ENCODE measurements at places on chromosomes 12 and 14.

- no peak for DNase-seq
Measured at GRCh38 chr14:91380610-91381371, 36.8 kb downstream of the CCDC88C start.

- DNase-seq = no peak
Measured at GRCh38 chr12:19139615-19140194, 10.2 kb downstream of the PLEKHA5 start.

- DNase-seq = no peak
Measured at GRCh38 chr12:58034311-58034710, 92.9 kb downstream of the ATP23 start.

DNA sequence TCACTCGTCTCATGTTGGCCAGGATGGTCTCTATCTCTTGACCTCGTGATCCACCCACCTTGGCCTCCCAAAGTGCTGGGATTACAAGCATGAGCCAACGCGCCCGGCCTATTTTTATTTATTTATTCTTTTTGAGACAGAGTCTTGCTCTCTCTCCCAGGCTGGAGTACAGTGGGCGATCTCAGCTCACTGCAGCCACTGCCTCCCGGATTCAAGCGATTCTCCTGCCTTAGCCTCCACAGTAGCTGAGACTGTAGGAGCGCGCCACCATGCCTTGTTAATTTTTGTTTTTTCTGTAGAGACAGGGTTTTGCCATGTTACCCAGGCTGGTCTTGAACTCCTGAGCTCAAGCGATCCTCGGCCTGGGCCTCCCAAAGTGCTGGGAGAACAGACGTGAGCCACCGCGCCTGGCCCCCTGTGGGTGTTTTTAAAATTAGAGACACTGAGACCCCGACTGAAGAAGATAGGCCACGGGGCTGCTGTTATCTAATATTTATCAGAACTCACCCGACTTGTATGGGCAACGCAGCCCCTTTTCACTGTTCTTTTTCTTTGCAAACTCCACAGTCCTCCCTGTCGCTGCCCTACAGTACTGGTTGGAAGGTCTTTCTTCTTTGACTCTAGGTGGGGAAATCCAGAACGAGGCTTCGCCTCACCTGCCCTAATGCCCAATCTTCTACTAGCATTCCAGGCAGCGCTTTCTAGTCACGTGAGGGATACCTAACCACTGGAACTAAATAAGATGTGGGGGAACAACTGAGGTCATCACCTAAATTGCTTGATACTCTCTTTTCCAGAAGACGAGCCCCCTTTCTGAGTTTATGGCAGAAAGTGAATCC is 1.4 kb upstream of the GABARAPL1 start:
- no peak for DNase-seq

DNA sequence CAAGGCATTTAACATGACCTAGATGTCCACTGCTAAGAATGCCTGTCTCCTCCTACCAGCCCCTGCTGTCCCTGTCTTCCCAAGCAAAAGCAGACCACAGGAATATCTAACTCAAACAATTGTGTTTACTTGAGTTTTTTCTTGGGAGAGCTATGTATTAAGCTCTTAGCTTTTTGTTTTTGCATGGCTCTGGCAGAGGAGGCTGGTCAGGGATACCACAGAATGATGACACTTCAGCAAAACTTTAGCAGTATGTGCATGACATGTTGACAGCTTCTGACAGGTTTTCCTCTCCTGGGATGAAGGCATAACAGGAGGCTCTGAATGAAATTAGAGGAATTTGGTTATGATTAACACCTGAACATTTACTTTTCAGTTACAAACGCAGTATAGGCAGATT is 6.9 kb downstream of the TMBIM6 start:
- no peak for DNase-seq

DNA sequence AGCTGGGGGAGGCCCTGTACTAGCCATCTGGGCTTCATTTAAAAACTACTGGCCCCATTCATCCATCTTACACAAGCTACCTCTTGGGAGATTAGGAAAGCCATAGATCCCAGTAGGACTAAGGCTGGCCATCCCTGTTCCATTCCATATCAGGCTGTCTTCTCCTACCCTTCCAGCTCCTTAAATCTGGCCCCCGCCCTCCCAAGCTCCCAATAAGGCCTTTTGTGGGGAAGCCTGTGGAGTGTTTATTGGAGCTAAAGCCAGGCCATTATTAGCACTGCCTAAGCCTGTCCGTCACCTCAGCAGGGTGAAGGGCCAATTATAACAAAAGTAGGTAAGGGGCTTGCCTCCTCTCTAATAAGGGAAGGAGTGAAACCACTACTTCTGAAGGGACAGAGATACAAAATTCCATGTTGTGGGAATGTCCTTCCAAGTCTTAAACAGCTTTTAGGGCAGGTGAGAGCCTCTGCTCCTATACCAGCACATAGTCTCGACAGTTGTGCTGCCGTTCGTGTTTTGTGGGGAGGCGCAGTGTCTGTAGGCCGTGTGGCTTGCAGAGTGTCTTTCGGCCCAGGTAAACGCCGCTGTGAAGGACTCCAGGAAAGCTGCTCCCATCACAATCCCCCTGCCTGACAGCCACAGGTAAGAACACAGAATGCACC is 3.7 kb downstream of the MYL6 start:
- DNase-seq = no peak

Measured in GM20000 (cell line).